Naive B cell (primary cell): ENCODE measurements at places on chromosomes 11 and 22. TPM values are rescaled to one million over a fixed set of nuclear protein-coding genes. Genes with fewer than 3 reads are reported as not detected.

DNA sequence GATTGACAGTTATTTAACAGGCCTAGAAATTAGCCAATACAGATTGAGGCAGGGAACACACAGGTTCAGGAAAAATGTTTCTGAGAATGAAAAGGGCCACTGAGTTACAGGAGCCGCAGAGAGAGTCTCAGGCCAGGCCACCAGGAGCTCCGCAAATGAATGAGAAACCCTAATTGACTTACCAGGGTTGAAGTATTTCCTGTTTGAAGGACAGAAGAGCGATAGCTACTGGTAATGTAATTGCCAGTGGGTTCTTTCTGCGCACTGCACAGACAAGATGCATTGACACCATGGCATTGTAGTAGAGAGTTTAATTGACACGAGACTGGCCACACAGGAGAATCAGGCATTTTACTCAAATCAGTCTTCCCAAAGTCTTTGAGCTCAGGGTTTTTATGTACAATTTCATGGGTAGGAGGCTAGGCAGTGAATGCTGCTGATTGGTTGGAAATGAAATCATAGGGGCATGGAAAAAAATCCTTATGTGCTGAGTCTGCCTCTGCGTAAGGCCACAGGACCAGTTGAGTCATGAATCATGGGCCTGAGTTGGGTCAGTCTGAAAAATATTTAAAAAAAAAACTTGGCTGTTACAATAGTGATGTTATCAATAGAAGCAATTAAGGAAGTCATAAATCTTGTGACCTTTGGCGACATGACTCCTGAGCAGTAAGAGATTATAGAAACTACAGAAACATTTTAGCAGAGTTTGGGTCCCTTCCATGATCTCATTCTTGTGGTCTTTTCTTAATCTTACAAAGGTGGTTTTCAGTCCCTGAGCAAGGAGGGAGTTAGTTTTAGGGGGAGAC is 203.8 kb downstream of the CASP12 start:
- DNase-seq: no peak
- no peak overlapping the region for H3K4me3 ChIP-seq
- H3K4me1 ChIP-seq: no peaks in the 10 kb centered on the region
- no peaks in the 10 kb centered on the region for H3K36me3 ChIP-seq
- no peaks in the 10 kb centered on the region for H3K27me3 ChIP-seq
- H3K27ac ChIP-seq: peak overlapping the region; percentile 16

GRCh38 chr11:61923166-61924063 is 6.0 kb upstream of the RAB3IL1 start:
- H3K27ac ChIP-seq: no peak overlapping the region
- H3K27me3 ChIP-seq: peaks cover 41% of the 10 kb centered on the region
- no peak for DNase-seq
- no peak overlapping the region for H3K4me3 ChIP-seq
- H3K36me3 ChIP-seq: no peaks in the 10 kb centered on the region
- peaks cover 17% of the 10 kb centered on the region for H3K4me1 ChIP-seq

DNA sequence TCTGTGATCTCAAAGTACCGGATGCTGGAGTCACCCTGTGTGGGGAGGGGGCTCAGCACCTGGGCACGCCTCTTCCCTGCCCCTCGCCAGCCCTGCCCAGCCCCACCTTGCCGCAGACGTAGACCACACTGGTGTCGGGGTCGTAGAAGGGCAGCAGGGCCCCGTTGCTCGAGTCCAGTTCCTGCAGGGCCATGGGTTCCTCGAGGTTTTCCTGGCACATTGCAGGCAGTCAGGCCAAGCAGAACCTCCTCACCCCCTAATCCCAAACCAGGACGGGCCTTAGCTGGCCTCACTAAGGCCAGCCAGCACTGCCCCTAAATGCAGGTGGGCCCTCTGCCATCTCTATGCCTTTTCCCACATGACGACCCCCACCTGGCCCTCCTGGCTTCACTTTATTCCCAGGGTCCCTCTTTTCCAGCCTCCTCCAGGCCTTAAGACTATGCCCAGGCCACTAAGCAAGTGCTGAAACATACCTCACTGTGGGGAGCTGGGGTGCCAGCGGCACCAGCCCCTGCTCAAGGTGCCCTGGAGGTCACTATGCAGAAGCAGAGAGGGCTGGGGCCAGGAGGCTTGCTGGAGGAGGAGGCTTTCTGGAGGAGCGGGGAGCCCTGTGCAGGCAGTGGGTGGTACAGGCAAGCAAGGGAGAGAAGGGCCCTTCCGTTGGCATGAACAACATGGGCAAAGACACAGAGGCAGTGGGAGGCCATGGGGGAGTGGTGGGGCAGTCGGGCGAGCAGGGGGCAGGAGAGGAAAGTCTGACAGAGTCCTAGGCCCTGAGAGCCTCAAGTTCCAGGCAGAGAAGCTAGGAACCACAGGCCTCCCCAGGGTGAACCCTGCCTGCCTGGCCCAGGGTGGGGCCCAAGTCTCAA is 2.8 kb downstream of the CORO1B start:
- peaks cover 70% of the 10 kb centered on the region for H3K4me1 ChIP-seq
- DNase-seq: no peak
- H3K4me3 ChIP-seq: peak overlapping the region; percentile 73
- H3K36me3 ChIP-seq: peaks cover 12% of the 10 kb centered on the region
- no peaks in the 10 kb centered on the region for H3K27me3 ChIP-seq

- H3K27me3 ChIP-seq: peaks cover 8% of the 10 kb centered on the region
- H3K4me3 ChIP-seq: no peak overlapping the region
- H3K36me3 ChIP-seq: no peaks in the 10 kb centered on the region
- no peaks in the 10 kb centered on the region for H3K4me1 ChIP-seq
- no peak overlapping the region for H3K27ac ChIP-seq
Measured at GRCh38 chr11:115722711-115723110, 218.5 kb upstream of the CADM1 start.

DNA sequence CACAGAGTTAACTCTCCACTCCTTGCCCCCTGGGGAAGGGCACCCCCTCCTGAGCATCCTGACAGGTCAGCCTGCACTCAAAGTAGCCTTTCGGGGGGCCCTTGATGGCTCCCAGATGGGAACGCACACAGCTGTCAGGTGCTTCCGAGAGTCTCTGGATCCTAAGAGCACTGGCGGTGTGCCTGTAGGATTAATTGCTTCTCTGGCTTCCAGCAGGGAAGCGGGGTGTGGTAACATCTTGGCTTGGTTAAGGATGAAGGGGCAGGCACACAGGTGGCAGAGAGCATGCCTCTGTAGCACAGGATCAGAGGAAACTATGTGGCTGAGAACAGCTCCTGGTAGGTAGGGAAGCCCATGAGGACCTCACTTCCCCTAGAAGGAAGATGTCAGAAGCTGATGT is 199.8 kb downstream of the MIAT start:
- H3K27ac ChIP-seq: no peak overlapping the region
- H3K27me3 ChIP-seq: no peaks in the 10 kb centered on the region
- H3K36me3 ChIP-seq: peaks cover 3% of the 10 kb centered on the region
- H3K4me1 ChIP-seq: no peaks in the 10 kb centered on the region
- no peak for DNase-seq

- peaks cover 10% of the 10 kb centered on the region for H3K4me1 ChIP-seq
- peaks cover 6% of the 10 kb centered on the region for H3K27me3 ChIP-seq
- H3K4me3 ChIP-seq: no peak overlapping the region
- no peak overlapping the region for H3K27ac ChIP-seq
- no peak for DNase-seq
- no peaks in the 10 kb centered on the region for H3K36me3 ChIP-seq
Measured at GRCh38 chr11:6828103-6828502, 17.4 kb upstream of the OR10A5 start.

GRCh38 chr11:132644520-132645239 is 887.6 kb downstream of the OPCML start:
- H3K27me3 ChIP-seq: no peaks in the 10 kb centered on the region
- no peak for DNase-seq
- H3K27ac ChIP-seq: no peak overlapping the region
- H3K4me3 ChIP-seq: no peak overlapping the region
- H3K4me1 ChIP-seq: no peaks in the 10 kb centered on the region

CDC45 gene
- polyA plus RNA-seq: 0.28 TPM

MPEG1 gene
- 96.5 TPM for polyA plus RNA-seq

DNA sequence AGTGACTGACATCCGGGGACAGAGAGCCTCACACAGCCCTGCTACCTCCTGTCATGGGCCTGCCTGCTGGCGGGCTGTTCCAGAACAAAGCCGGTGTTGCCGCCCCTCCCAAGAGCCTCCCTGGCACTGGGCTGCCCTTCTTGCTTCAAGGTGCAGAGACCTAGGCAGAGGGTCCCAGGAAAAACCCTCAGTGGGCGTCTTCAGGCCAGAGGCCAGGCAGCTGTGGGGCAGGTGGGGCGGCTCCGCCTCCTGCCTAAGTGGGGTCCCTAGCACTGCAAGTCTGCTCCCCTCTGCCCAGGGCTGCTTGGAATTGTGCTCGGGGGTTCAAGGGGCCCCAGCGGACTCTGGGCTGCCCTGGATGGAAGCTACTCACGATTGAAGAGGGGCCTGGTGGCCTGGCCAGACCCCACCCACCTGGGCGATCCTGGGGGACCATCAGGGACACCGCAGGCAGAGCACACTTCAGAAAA is 20.4 kb upstream of the GNB1L start:
- H3K27ac ChIP-seq: no peak overlapping the region
- H3K36me3 ChIP-seq: no peaks in the 10 kb centered on the region
- H3K4me3 ChIP-seq: no peak overlapping the region
- H3K27me3 ChIP-seq: no peaks in the 10 kb centered on the region
- H3K4me1 ChIP-seq: no peaks in the 10 kb centered on the region
